ENCODE measurements at places on chromosomes 16 and 17.
A peak's percentile ranks its signal among the peaks of the same experiment; 100 is the strongest.

- no peaks in the 10 kb centered on the region for H3K27me3 ChIP-seq
- no peak for DNase-seq
- H3K4me1 ChIP-seq, result peaks cover 9% of the 10 kb centered on the region
- H3K4me3 ChIP-seq, result no peak within 1 kb of the TSS
- no peaks in the 10 kb centered on the region for H3K36me3 ChIP-seq
Measured at GRCh38 chr17:64448665-64449512, at the start of gene MILR1. Gene MILR1, plus strand, starts transcription at chr17:64449115. Its CDS starts 54 bp downstream, at chr17:64449169.

DNA sequence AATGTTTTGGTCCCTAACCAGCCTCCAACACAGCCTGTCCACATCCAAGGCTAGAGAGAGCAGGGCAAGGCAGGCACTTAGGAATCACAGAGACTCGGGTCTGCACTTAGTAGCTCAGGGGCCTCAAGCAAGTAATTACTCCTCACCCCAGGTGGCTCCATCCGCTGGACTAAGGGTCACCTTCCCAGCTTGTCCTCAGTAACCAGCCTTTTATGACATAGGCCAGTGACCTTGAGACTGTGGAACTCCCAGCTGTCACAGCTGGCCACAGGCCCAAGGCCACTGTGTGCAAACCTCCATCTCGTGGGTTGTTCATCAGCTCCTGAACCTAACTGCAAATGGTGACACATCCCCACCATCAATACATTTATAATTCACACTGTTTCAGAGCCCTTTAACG lies 68.6 kb downstream of the CDYL2 start:
- H3K27me3 ChIP-seq, result no peaks in the 10 kb centered on the region
- peaks cover 10% of the 10 kb centered on the region for H3K36me3 ChIP-seq
- peaks cover 12% of the 10 kb centered on the region for H3K4me1 ChIP-seq
- no peak overlapping the region for H3K27ac ChIP-seq
- no peak overlapping the region for H3K4me3 ChIP-seq
- no peak for DNase-seq

GRCh38 chr16:75319513-75320411 lies 68.3 kb upstream of the BCAR1 start:
- H3K36me3 ChIP-seq, result peaks cover 11% of the 10 kb centered on the region
- H3K4me3 ChIP-seq, result no peak overlapping the region
- peak; percentile 25 for DNase-seq
- peaks cover 35% of the 10 kb centered on the region for H3K4me1 ChIP-seq

DNA sequence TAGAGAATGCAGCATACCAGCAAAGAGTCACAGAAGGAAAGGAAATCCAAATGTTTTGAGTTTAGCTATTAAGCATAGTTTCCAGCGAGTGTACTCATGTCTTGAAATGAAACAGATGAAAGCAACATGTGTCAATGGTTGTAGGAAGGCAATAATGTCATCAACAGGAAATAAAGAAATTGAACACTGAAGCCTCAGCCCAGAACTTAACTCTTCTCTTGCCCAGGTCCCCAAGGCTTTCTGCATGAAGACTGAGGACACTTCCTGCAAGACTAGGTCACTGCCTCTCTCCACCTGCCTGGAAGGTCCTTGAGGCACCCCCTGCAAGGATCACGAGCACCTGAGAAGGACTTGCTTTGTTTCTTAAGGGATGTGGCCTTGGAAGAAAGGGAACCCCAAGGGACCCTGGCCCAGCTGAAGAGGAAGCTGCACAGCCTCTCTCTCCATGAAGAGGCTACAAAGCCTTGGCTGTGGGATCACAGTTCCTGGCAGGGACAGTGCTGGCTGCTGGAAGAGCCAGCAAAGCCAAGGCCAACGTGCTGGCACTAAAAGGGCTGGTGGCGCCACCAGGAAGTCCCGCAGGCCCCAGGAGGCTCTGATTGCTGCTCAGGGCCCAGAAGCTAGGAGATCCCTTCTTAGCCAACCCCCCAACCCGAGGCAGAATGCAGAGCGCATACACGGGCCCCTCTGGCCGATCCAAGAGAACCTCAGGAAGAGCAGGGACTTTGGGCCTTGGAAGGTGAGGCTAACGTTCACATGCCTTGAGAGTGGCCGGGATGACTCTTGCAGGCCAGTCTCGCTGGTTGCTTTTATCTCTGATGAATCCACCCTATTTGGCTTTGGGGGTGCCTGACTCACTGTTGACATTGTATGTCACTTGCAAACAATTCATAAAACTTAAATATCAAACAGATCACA lies 23.4 kb upstream of the AXIN2 start:
- H3K4me1 ChIP-seq, result peaks cover 43% of the 10 kb centered on the region
- H3K4me3 ChIP-seq, result no peak overlapping the region
- H3K36me3 ChIP-seq, result no peaks in the 10 kb centered on the region
- DNase-seq, result no peak

GRCh38 chr17:38751808-38752307 lies 683 bp upstream of the PSMB3 start:
- DNase-seq, result peak; percentile 92
- peaks cover 24% of the 10 kb centered on the region for H3K27me3 ChIP-seq
- peak overlapping the region; percentile 93 for H3K4me3 ChIP-seq

- H3K27me3 ChIP-seq, result no peaks in the 10 kb centered on the region
- no peak overlapping the region for H3K27ac ChIP-seq
- no peak overlapping the region for H3K4me3 ChIP-seq
- no peaks in the 10 kb centered on the region for H3K4me1 ChIP-seq
- no peak for DNase-seq
Measured at GRCh38 chr17:79981090-79981489, 54.6 kb downstream of the TBC1D16 start.

DNA sequence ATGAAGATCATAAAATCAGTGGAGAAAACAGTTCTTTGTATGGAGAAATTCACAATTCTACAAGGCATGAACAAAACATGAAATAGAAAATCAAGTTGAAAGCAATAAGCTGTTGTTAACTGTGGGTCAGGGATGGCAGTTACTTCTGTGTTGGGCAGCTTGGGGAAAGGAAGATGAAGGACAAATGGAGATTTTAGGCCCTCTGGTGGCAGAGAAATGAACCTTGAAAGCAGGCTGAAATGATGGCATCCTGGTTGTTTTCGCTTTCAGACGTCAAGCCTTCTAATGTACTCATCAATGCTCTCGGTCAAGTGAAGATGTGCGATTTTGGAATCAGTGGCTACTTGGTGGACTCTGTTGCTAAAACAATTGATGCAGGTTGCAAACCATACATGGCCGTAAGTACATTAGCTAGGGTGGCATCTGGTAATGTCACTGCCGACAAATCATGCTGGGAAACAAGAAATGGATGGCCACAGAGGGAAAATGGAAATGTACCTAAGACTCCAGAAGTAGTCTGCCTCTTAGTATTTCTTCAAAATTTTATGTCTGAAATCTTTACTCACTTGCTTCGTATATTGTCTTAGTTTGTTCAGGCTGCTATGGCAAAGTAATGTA lies 108.9 kb downstream of the MAP2K6 start:
- no peak overlapping the region for H3K27ac ChIP-seq
- H3K36me3 ChIP-seq, result peaks cover 47% of the 10 kb centered on the region
- H3K27me3 ChIP-seq, result no peaks in the 10 kb centered on the region
- no peak overlapping the region for H3K4me3 ChIP-seq

GRCh38 chr16:72271699-72272240 lies 99.8 kb upstream of the PMFBP1 start:
- H3K4me1 ChIP-seq, result no peaks in the 10 kb centered on the region
- DNase-seq, result no peak
- H3K27ac ChIP-seq, result no peak overlapping the region
- no peak overlapping the region for H3K4me3 ChIP-seq
- H3K36me3 ChIP-seq, result no peaks in the 10 kb centered on the region

DNA sequence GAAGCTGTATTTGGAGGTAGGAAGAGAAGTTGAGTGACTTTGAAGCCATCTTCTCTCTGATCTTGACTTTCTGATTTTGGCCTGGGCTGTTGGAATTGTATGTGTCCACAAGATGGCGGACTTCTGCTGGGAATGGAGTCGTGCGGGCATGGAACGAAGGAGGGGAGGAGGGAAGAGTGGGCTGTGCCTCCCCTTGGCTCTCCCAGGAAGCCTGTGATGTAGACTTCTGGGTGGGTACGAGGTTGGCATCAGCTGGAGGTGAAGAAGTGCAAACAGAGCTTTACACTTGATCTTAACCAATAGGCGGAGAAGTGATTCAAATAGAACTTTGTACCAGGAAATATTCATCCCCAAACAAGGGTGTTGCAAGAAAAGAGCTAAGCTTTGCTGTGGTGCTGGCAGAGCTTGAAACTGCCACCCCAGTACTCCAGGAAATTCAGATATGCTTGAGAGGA lies 7.4 kb upstream of the TMEM220 start:
- peaks cover 11% of the 10 kb centered on the region for H3K4me1 ChIP-seq
- no peak overlapping the region for H3K4me3 ChIP-seq
- H3K27me3 ChIP-seq, result peaks cover 4% of the 10 kb centered on the region

DNA sequence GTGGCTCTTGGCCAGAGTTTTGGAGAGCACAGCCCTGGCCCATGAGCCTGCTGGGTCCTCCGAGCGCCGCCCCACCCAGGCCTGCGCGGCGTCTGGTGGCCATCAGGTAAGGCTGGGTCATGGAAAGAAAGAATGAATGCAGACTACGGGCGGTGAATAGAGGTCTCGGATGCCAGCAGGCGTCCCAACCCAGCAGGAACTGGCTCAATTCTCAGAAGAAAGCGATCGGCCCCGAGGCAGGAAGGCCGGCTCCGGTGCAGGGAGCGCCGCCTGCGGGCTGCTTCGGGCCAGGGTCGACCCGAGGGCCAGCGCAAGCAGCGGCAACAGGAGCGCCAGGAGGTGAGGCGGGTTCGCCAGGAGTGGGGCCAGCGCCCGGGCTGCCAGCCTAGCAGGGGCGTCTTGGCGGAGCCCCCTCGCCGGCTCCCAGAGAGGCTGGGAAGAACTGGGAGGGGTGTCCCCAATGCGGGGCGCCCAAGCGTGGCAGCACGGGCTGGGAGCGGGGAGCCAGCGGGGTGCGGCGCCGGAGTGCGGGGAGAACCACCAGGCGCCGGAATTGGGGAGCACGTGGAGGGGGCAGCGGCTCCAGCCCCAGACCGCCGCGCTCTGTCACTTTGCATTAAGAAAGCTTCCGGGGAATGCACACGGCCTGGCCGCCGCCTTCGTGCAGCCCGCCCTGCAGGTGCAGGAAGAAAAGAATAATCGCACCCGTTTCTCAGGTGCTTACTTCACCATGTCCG lies 7.1 kb upstream of the TMC5 start:
- peaks cover 6% of the 10 kb centered on the region for H3K4me1 ChIP-seq
- peaks cover 41% of the 10 kb centered on the region for H3K27me3 ChIP-seq
- no peak overlapping the region for H3K27ac ChIP-seq
